ENCODE measurements at places on chromosomes 2 and 18. TPM values are rescaled to one million over a fixed set of nuclear protein-coding genes. Genes with fewer than 3 reads are reported as not detected.

MEP1B gene
- not detected for total RNA-seq

ETAA1 gene
- 20.0 TPM for total RNA-seq

HSBP1L1 gene
- not detected for total RNA-seq

TSGA10 gene
- total RNA-seq, result 3.8 TPM

COX5B gene
- total RNA-seq, result 207 TPM

FMNL2 gene
- 166 TPM for total RNA-seq

ACOXL gene
- total RNA-seq, result 1.4 TPM
